ENCODE measurements at places on chromosomes 6 and 20.

DNA sequence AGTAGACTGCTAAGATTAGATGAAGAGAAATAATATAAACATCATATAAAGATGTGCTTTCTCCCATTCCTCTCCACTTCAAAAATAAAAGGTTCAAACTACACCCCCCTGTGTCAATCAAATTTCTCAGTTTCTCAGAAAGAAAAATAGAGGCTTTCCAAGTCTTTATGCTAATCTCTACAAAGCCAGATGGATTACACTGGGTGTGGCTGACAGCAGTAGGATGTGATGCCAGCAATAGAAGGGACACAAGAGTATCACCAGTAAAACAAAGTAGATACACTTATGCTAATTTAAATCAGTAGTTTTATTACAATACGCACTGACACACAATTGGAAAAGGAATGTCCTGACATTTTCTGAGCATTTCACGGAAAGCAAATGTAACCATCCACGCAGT lies 353.4 kb downstream of the RNGTT start:
- no peak for DNase-seq

DNA sequence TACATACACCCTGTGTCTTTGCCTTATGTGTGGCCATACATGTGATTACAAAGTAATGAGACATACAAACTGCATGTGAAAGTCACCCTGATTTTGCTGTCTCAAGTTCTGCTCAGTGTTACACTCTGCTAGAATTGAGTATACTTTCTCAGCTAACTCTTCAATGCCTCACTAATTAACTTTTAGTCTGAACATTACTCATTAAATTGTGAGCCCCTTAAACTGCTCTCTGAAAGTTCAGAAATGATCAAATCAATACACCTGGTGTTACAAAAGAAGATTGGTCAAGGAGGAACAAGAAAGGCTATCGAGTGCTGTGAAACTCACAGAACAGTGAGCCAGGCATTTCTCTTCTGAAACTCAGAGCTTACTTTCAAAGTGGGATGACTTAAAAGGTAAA lies 71.3 kb downstream of the MKKS start:
- no peak for DNase-seq

DNA sequence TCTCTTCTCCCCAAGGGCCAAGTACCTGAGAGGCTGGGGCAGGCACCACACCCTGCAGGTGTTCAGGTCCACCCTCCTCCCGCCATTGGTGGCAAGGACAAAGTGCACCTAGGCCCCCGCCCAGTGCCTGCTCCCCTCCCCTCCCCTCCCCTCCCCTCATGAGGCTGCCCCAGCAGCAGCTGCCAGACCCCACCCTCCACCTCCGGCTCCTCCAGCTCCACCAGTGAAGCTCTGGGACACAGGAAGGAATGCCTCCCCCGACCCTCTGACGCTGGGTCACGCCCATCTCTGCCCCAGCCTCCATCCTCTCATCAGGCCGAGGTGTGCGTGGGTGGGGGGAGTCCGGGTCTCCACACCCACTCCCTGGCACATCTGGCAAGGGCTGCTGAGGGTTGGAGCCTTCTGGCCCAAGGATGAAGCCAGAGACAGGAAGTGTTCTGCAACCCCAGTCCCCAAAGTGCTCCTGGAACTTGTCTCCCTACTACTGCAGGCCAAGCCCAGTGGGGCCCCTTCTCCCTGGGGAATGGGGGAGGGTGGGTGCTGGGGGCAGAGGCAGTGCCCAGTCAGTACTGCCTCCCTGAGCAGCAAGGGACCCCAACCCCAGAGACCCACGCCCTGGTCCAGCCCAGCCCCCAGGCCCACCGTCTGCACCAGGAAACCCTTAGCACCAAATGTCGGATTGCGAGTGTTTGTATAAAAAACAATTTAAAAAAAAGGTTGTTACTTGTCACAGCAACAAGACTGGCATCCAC lies 1.6 kb upstream of the UCKL1 start:
- peak; percentile 9 for DNase-seq

DNA sequence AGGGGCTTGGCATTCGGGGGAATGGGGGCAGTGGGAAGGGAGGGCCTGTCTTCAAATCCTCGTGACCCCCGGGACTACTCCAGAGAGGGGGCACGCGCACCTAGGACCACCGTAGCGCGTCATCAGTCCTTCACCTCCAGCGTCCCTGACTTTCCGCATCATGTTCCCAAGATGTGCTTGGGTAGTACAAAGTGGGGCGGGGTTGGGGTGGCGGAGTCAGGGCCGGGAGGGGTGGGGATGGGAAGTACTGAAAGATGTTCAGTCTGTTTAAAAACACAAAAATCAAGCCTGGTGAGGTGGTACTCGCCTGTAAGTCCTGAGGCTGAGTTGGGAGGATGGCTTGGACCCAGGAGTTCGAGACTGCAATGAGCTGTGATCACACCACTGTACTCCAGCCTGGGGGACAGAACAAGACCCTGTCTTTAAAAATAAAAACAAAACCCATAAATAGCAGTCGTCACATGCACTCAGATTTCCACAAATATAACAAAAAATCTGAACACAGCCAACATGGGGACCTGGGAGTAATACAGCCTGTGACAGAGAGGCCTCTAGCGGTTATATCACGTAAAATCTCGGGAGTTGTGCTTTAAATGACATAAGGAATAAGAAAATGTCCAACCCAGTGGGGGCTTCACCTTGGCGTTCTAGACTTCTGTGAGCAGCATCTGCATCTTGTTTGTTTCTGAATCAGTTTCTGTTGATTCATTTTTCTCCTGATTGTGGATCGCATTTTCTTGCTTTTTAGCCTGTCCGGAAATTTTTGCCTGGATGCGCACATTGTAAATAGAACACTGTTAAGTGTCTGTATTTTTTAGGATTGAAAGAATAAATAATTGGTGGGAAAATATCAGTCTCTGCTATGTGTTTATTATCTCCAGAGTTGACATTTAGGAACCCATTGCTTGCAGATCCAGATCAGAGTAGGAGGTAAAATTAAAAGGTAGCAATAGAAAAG lies 698 bp upstream of the LRP11 start:
- DNase-seq = peak; percentile 61

DNA sequence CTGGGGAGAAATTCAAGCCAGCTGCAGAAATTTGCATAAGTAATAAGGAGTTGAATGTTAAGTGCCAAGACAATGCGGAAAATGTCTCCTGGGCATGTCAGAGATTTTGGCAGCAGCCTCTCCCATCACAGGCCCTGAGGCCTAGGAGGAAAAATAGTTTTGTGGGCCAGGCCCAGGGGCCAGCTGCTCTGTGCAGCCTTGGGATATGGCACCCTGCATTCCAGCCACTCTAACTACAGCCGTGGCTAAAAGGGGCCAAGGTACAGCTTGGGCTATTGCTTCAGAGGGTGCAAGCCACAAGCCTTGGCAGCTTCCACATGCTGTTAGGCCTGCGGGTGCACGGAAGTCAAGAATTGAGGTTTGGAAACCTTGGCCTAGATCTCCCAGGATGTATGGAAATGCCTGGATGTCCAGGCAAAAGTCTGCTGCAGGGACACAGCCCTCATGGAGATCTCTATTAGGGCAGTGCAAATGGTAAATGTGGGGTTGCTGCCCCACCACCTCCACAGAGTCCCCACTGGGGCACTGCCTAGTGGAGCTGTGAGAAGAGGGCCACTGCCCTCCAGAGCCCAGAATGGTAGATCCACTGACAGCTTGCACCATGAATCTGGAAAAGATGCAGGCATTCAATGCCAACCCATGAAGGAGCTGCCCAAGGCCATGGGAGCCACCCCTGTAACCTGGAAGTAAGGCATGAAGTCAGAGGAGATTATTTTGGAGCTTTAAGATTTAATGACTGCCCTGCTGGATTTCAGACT lies 126.5 kb downstream of the DTNBP1 start:
- no peak for DNase-seq

- DNase-seq = no peak
These were observed 46.3 kb downstream of the SOD2 start for GRCh38 chr6:159646733-159647132.

DNA sequence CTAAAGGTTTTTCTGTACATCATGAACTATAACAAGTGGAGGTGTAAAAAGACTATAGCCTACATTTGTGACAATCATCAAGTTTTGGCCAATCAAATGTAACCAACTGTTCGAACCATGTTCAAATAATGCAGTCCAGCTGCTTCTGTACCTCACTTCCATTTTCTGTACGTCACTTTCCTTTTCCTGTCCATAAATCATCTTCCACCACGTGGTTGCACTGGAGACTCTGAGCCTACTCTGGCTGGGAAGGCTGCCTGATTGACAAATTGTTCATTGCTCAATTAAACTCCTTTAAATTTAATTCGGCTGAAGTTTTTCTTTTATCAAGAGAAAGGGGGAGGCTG lies 270.4 kb upstream of the JARID2 start:
- no peak for DNase-seq

DNA sequence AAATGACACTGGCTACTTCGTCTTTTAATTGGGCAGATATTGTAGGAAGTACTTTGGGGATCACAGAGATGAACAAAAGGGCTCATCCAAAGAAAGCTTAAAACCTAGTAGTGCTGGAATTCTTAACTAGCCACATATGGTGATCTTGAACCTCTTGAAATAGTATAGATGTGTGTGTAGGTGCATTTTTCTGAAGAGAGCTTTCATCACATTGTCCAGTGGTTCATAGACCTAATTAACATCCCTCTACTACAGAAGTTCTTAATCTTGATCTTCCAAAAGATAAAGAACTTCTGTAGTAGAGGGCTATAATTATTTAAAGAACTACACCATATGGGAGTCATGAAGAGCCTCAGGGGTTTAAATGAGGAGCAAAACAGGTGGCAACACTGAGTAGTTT lies 2.3 kb upstream of the PRIM2 start:
- no peak for DNase-seq

DNA sequence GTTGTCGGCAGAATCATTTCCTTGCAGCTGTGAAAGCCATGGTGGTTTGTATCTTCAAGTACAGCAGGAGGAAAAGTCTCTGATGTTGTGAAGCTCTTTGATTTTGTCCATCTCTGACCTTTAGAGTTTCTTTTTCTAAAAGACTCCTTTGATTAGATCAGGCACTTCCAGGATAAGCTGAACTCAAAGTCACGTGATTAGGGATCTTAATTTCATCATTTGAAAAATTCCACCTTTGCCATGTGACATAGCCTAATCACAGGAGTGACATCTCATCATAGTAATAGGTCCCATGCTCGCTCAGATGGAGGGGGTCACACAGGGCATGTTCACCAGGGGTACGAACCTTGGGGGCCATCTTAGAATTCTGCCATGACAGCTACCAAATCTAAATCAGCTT lies 441.5 kb upstream of the CDH4 start:
- no peak for DNase-seq

DNA sequence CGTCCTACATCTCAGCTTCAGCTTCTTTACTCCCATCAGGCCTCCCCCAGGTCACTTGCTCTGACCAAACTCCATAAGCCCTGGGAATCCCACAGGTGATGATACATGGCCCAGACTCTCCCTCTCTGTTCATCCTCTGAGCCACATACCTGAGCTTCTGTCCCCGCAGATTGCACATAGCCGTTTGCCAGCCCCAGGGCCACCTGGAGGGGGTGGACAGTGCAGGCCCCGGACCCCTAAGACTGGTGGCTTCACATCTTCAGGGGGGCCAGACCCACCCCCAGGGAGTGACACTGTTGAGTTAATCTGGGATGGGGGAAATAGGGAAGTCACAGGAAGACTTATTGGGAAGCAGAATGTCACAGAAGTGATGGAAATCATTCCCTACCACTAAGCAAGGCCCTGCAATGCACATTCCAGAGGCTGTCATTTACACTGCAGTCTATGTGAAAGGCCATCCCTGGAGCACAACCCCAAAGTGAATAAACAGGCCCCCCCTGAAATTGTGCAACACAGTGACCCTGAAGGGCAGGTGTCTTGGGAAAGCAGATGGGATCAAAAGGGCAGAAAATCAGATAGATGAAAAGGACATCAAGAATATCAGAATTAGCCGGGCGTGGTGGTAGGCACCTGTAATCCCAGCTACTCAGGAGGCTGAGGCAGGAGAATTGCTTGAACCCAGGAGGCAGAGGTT lies 2.2 kb downstream of the RXRB start:
- DNase-seq = no peak

GRCh38 chr6:42105156-42105648 lies 37.2 kb downstream of the C6orf132 start:
- no peak for DNase-seq

Measured in CD4-positive, alpha-beta T cell treated with Interleukin-12 subunit alpha and Interleukin-12 subunit beta, for 1 hour (primary cell).